ENCODE measurements at places on chromosomes 4 and X.

- no peak for DNase-seq
Measured at GRCh38 chr4:33045334-33045733, 2325.2 kb downstream of the PCDH7 start.

GRCh38 chr4:109624536-109624935 lies 64.5 kb downstream of the MCUB start:
- DNase-seq = no peak

DNA sequence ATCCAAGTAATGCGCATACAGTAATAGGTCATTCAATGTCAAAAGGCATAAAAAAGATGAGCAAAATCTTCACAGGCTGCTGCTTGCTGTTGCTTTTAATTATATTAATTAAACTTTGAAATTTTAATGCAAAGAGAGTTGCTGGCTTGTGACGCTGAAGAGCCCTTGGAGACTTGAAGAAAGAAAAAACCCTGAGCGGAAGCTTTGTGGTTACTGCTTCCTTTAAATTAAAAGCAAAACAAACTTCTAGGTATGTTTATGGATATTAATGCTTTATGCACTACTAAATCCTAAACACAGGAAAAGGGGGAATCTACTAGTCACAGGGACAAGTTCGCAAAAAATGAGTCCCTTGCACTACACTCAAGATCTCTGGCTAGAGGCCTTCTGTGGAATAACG lies 166.7 kb downstream of the ANTXR2 start:
- no peak for DNase-seq

GRCh38 chrX:72620550-72621145 lies 48.0 kb upstream of the HDAC8 start:
- DNase-seq = no peak

GRCh38 chr4:37595875-37596680 lies 90.1 kb downstream of the RELL1 start:
- no peak for DNase-seq

DNA sequence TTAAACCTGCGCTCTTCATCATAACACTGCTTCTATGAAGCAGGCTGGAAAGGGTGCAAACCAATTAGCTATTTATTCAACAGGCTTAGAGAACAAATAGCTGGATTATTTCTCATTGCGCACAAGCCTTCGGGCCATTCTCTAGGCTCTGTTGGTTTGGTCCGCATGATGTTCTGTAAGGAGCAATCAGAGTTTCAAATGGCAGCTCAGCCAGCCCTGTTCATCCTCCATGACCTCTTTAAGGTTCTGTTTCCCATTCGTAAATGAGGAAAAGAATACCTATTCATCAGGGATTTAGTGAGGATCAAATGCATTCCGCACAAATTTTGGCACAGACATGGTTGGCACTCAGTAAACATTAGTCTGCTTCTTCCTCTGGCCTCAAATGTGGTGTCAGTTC lies 15.5 kb upstream of the GPM6A start:
- DNase-seq = no peak

- DNase-seq = no peak
Measured at GRCh38 chrX:11533199-11533651, 132.5 kb downstream of the ARHGAP6 start.

GRCh38 chr4:1940566-1940965 lies 68.2 kb downstream of the NELFA start:
- DNase-seq = no peak

DNA sequence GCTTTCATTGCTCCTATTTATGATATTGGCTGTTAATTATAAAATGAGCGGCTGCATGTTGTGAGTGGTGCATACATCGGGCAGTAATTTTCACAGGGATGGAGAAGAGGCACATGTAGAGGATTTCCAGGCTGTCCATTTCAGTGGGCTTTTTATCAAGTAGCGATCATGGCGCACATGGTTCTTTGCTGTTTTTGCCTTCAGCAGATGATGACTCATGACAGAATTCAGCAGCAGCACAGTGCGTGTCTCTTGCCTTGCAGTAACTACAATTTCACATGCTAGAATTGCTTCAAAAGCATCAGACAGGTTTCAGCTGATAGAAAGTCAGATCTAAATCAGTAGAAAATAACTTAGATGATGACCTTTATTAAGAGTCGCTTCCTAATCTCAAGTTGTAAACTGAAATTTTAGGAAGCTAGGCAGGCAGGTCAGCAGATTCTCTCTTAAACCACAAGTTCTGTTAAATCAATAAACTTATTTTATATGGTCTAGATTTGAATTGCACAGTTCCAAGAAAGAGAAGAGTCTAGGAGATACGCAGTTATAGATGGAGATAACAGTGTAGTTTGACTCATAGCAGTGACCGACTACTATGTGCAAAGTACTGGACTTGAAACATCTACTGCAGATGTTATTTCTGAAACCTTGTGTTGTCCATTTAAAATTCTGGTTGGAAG lies 35.8 kb downstream of the LRP2BP start:
- no peak for DNase-seq

DNA sequence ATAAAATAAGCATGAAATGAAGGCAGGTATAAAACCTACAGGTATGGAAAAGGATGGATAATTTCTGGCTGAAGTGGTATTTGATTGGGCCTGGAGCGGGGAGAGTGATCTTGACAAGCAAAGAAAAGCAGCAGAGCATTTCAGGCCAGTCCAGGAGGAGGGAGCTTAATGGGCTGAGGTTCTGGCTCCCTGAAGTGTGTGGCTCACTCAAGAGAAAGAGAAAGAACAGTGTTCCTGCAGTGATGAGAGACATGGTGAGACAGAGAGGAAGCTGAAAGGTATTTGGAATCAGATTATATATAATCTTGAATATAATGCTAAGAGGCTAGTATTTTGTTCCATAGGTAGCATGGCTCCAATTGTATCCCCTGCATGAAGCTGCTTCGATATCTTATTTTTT lies 153.5 kb downstream of the MGST2 start:
- DNase-seq = no peak

DNA sequence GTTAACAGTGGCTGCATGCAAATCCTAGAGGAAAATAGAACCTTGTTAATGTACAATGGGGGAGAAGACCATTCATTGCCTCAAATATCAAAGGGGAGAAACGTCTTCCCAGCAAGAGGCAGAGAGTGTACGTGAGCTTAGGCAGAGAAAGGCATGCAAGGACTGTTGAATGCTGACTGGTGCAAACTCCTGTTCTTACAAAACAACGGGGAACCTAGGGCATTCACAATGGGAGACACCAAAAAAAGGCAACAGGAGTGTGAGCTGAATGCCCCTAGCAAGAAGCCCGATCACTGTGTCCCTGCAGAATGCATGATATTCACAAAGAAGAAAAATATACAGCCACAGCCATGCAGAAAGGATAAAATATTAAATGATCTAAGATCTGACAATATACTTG lies 184.9 kb downstream of the NSUN7 start:
- DNase-seq = no peak

GRCh38 chrX:152866386-152866785 lies 31.5 kb upstream of the ZNF185 start:
- DNase-seq = no peak

GRCh38 chr4:75781305-75781704 lies 56.9 kb downstream of the USO1 start:
- no peak for DNase-seq

- DNase-seq = no peak
Measured at GRCh38 chr4:26885912-26886274, 25.3 kb downstream of the STIM2 start.
